GM13977 (cell line): ENCODE measurements at places on chromosomes 3 and 15.
A peak's percentile ranks its signal among the peaks of the same experiment; 100 is the strongest.

GRCh38 chr15:93557696-93558095 lies 468.7 kb upstream of the RGMA start:
- DNase-seq = no peak

- peak; percentile 62 for DNase-seq
Observed at GRCh38 chr15:29139540-29140459, 129.8 kb downstream of the NSMCE3 start.

DNA sequence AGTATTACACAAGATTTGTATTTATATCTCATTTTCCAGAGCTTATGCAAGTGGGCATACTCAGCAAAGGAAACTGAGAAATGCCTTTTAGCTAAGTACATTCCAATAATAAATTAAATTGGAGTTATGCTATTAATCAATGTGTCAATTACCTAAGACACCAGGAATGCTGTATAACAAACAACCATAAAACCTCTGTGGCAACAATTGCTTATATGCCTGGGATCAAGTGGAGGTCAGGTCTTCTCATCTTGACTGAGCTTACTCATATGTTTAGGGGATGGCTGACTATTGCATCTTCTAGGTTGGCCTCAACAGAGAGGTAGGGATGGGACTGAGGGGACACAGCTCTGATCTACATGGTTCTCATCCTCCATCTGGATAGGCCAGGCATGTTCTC lies 30.7 kb downstream of the CD200R1L start:
- no peak for DNase-seq

DNA sequence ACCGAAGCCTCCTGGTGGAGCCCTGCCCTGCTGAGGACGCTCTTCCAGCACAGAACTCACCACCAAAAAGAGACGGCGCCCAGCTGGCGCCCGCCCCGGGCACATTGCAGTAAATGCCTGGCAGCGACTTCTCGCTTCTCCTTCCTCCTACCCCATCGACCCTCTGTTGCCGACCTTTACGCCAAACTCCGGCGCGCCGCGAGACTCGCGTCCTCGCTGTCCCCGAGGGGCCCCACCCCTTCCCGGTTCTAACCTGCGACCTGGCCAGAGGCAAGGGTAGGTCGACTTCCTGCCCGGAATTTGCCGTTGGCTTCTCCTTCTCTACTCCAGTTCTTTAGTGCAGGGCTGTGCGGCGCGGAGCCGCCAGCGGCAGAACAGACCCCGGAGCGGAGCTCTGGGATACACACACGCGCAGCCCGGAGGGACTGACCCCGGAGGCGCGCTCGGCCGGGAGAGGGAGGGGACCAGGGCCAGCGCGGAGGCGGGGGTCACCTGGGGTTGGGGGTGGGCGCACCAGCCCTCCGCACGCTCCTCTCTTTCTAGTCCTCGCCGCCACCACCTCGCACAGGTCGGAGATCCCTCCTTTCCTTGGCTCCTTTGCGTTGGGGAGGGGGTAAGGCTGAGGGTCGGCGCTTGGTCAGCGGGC lies 226.6 kb upstream of the AZI2 start:
- no peak for DNase-seq

DNA sequence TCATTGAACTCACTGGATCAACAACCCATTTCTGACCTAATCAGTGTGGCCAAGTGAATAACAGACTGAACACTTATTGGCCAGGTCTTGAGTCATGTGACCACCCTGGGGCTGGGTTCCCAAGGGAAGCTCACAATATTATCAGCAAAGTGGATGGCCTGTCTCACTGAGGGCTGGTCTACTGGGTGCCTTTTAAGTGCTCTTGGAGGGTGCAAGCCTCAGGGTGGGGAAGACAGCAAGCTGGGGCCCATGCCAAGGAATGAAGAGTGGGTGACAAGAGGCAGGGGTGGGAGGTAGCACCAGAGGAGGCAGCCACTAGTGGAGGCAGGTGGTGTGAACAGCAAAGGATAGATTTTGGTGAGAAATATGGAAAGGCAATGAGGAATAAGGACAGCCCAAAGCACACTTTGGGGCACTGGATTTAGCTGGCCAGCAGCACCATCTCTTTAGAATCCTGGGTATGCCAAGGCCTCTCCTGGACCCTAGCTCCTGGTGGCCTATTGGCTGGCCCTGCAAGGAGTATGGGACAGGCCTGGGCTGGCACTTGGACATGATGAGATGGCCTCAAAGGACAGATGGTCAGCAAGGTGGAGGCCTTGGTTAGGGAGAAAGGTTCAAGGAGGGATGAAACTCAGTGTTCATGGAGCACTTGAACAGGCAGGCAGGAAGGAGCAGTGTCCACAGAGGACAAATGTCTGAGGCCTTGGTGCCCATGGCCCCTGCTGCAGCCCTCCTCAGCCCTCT lies 34.2 kb downstream of the HMCES start:
- DNase-seq = no peak

- DNase-seq = no peak
Observed at GRCh38 chr3:128481438-128481942, 11.5 kb downstream of the GATA2 start.

DNA sequence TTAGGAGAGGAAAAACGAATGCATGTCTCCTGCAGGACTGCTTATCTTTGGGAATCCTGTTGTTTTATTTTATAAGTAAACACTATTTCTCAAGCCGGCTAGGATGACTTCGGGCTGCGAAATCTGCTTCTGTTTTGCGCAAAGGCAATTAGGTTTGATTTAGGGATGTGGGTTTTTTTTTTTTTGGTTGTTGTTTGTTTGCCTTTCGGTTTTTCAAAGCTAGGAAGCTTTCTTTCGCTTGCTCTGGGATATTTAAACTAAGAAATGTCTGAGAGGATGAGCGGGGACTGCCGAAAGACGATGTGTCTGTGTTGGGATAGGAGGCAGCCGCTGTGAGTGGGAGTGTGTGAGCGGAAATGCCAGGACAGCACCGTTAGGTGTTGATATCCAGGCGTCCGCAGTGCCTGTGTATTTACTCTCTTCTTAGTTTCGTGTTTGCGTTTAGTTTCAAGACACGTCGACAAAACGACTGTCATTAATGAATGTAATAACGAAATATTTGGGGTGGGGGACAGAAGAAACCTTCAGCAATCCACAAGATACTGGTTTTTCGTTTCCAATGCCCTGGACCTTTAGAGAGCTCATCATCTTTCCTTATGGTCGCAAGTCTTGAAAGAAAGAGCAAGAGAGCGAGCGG lies 604 bp downstream of the ISL2 start:
- peak; percentile 60 for DNase-seq

DNA sequence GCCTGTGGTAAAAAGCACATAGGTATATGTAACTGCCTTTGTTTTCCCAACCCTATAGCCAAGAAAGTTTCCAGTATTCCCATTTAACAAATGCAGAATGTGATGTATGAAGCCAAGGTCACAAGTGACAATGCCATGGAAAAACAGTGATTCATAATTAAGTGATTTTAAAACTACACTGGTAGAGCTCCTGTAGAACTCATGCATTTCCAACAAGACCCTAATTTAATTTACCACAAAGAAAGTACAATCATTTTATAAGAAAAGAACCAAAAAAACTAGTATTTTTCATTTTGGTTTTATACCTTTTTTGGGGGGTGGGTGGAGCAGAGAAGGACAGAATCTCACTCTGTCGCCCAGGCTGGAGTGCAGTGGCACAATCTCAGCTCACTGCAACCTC lies 82.0 kb downstream of the STAG1 start:
- no peak for DNase-seq

DNA sequence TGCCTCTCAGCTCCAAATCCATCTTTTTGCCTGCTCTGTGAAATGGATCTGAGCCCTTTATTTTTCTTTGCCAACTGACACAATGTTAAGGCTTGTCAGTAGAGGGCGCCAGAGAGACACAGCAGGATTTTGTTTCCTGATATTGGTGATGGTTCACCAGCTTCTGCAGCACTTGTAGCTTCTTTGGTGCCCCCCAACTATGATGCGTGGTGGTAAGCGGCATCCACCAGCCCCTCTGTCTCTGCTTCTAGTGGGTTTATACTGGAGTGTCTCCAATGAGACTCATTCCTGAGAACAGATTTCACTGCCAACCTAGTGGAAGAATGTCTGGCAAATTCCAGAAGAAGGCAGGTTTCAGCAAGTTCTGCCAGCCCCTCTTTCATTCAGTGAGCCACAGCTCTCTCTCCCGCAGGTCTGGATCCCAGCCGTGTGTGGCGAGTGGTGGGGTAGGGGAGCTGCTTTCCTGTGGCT lies 471.9 kb upstream of the FRG2C start:
- peak; percentile 11 for DNase-seq

DNA sequence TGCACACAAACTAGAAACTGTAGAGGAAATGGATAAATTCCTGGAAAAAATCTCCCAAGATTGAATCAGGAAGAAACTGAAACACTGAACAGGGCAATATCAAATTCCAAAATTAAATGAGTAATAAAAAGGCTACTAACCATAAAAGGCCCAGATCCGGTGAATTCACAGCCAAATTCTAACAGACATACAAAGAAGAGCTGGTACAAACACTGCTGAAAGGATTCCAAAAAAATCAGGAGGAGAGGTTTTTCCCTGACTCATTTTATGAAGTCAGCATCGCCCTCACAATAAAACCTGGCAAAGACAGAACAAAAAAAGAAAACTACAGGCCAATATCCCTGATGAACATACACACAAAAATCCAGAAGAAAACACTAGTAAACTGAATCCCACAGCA lies 462.4 kb upstream of the THBS1 start:
- DNase-seq = no peak

DNA sequence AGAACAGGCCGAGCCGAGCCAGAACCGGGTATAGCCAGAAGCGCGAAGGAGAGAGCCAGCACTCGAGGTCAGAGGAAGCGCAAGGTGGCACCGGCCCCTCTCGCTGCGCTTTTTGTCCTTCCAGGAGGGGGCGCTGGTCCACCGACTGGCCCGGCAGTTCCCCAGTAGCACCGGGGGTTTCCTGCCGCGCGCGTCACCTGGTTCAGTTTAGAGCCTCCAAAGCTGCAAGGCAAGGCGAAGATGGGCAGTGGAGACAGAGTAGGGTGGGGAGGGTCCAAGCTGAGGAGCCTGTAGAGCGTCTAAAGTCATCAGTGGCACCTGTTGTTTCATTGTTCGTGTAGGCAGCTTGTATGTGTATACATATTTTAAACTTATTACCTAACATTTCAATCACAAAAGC lies 7.6 kb upstream of the NR2E3 start:
- DNase-seq = peak; percentile 49

- no peak for DNase-seq
Observed at GRCh38 chr15:23401627-23402026, 45.4 kb downstream of the GOLGA6L2 start.
